ENCODE measurements at places on chromosomes 6 and 20. TPM values are rescaled to one million over a fixed set of nuclear protein-coding genes. Genes with fewer than 3 reads are reported as not detected.

DNA sequence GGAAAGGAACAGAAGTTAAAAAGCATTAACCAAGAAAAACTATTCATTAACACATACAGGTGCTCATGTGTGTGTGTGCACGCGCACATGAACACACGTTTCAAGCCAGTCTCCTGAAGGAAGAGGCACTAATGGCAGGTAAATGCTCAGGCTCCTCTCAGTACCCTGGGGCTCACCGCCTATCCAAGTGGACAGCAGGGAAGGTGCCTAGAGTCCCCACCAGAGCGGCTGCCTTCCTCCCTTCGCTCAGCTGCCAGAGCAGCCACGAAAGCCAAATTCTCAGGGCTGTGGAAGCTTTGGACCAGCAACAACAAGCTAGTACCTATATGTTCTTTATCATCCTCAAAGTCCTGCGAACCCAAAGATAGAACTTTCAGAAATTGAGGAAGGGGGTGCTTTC is 42.6 kb downstream of the PLCG1 start:
- DNase-seq: no peak

- no peak for DNase-seq
Measured at GRCh38 chr6:41942067-41942851, 651 bp upstream of the CCND3 start.

DNA sequence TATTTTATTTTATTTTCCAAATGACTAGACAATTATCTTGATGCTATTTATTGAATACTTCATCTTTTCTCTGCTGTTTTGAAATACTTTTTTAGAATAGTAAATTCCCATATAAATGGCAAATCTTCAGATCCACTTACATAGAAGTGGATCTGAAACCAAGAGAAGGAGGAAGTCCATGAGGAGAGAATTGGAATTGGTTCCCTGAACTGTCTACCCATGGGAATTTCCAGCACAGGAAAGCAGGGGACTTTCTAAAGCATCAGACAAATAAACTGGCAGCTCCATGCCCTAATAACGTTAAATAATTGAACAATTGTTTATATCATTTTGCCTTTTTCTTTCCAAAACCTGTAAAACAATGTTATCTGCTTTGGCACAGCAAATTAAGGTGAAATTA is 47.1 kb upstream of the PNRC1 start:
- DNase-seq: no peak

- peak; percentile 98 for DNase-seq
Measured at GRCh38 chr6:168007592-168008338, 10.3 kb downstream of the KIF25 start.

DNA sequence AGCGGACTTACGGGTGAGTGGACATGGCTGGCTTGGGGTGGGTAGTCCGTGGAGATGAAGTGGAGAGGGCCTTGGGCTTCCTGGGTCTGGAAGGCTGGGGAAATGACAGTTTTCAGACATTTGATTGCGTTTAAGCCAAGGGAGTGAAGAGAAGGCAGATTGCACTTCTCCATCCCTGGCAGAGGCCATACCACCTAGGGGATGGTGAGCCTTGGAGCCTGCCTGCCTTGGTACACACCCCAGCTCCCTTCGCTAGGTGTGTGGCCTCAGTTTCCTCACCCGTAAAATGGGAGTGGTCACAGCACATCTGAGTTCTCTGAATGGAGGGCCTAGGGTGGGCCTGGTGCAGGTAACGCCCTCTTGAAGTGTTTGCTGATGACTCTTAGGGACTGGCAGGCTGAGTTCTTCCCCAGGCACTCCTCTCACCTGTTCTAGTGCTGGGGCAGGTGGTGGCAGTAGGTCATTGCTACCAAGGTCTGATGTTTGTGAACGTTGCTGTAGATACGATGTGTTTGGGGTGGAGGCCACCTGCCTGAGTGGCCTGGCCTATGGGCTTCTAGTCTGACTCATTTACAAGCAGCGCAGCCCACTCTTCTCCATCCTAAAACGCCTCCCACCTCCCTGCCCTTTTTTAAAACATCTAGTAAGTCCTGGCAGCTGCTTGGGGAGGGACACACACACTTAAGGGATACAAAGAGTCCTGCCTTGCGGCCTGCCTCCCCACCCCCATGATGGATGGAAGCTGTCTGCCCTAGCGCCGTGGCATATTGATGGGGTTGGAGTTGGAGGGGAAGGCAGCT is 2.3 kb downstream of the RBM38 start:
- DNase-seq: no peak

DNA sequence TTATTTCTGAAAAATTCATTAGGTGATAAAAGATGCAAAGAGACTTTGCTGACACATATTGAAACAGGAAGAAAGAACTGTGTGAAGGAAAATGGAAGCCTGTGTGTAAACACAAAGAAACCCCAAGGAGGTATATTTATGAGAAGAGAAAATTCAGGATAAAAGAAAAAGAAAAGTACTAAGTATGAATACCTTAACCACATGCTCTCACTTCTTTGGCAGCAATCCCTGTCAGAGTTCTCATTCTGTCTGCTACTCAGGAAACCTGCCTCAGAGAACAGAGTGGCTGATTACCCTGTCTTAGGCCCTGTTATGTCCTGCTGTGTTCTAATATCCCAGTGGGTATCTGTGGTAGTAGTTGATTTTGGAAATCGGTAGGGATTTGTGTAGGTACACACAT is 457.9 kb downstream of the TBC1D32 start:
- DNase-seq: no peak

DNA sequence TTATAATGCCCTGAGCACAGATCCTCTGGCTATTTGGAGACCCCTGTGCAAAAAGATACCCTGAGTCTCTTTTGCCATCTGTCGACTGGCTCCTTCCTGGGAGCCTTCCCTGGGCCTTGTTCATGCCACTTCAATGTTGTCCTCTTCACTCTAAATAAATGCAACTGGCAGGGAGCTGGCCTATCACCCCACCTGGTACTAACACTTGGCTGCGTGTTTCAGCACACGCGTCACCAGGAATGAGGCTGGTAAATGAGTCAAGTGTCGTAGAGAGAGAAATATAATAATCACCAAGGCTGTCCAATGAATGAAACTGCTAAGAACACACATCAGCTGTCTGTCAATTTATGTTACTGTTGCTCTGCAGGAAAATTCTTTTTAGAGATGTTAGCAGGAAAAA is 374.6 kb upstream of the JARID2 start:
- DNase-seq: no peak

The MYCT1 gene
- not detected for total RNA-seq

The SLC16A10 gene
- 0.05 TPM for total RNA-seq

GRCh38 chr6:138115201-138115600 is 8.0 kb upstream of the PERP start:
- DNase-seq: no peak

The MOG gene
- total RNA-seq: not detected

DNA sequence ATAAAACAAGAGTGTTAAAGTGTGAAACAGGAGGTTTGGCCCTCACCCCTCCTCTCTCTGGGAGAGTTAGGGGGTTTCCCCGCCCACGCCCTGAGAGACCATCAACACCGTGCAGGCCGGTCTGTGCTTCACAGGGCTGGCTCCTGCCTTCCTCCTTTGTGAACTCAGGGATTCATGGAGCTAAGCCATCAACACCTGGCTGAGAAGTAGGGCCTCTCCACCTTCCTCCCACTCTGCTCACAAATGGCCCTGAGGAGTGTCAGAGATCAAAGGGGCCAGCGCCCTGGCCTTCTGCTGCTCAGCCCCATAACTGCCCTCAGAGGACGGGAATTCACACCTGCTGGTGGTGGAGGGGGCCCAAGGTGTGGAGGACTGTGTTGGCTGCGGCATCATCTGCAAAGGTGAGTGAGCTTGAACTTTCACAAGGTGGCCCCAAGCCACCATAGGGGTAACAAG is 88.6 kb downstream of the PSMB1 start:
- no peak for DNase-seq

DNA sequence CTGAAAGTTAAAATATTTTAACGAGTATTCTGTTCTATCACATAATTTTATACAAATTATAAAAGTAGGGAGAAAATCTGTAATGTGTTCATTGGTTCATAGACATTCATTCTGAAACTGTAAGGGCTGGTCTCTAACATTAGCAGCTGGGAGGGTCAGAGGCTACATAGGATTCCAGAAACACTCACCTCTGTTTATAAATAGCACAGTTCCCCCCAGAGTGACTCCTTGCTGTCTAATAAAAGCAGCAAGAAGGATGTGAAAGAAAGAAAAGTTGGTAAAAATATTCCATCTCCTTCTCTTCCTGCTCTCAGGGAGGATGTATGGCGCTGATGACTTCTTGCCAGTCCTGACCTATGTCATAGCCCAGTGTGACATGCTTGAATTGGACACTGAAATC is 25.3 kb upstream of the NAA20 start:
- no peak for DNase-seq

- no peak for DNase-seq
Measured at GRCh38 chr6:16160794-16161193, 31.9 kb downstream of the MYLIP start.

The LTB gene
- total RNA-seq: 0.37 TPM

GRCh38 chr6:139407718-139408222 is 33.3 kb upstream of the CITED2 start:
- DNase-seq: peak; percentile 50

The CRISP3 gene
- total RNA-seq: not detected

GRCh38 chr6:112833581-112834131 is 486.5 kb downstream of the RFPL4B start:
- DNase-seq: peak; percentile 8

The SCRT2 gene
- total RNA-seq: not detected

The NHLRC1 gene
- not detected for total RNA-seq

The LPA gene
- total RNA-seq: not detected

DNA sequence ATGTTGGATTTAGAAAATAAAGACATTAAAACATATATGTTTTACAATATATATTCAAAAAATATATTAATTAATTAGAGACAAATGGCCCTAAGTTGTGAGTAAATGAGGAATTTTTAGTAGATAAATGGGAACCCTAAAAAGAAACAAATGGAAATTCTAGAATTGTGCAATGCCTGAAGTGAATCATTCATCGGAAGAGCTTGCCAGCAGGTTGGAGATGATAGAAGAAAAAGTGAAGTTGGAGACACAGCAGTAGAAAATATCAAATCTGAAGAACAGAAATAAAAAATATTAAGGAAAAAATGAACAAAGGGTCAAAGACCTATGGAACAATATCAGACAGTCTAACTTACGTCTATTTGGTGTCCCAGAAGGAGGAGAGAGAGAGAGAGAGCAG is 109.4 kb upstream of the NEDD9 start:
- peak; percentile 60 for DNase-seq

- DNase-seq: peak; percentile 31
Measured at GRCh38 chr6:150143516-150144293, 861 bp downstream of the PPP1R14C start.

DNA sequence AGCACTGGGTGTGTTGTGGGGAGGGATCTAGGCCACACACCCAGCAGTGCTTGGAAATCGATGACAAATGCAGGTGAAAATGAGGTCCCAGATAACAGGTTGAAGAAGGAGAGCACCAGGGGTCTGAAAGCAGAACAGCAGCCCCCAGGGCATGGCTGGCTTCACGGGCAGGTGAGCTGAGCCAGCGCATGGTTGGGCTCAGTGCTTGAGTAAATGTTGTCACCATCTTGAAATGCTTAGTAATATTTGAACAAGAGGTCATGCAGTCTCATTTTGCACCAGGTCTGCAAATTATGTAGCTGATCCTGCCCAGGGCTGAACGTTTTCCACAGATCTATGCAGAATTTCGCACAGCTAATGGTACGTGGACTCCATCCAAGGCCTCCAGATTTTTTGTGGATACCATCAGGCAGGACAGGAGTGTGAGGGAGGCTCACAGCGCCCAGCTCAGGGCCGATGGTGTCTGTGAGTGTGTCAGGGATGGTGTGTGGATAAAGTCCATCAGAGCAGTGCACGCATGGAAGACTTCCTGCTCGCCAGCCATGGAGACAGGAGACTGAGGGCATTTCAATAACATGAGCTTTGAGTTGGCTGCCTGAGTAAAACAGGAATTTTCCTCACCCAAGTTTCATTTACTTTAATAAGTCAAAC is 53.1 kb upstream of the SNX9 start:
- DNase-seq: no peak

- DNase-seq: no peak
Measured at GRCh38 chr6:157033428-157034140, 256.4 kb downstream of the ARID1B start.

The APOM gene
- total RNA-seq: 5.0 TPM

The DDO gene
- not detected for total RNA-seq

The RNF39 gene
- 2.3 TPM for total RNA-seq

DNA sequence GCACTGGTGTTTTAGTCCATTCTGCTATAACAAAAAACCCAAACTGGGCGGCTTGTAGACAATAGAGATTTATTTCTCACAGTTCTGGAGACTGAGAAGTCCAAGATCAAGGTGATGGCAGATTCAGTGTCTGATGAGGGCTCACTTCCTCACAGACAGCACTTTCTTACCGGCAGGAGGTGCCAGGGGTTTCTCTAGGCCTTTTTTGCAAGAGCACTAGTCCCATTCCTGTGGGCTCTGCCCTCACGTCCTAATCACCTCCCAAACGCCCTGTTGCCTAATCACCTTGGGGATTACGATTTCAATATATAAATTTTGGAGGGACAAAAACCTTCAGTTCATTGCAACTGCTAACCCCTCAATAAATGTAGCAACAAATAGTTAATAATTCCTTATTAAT is 140.0 kb upstream of the SGK1 start:
- DNase-seq: no peak

GRCh38 chr6:169895000-169895759 is 143.8 kb downstream of the ERMARD start:
- DNase-seq: no peak

The KCNB1 gene
- total RNA-seq: 3.0 TPM

The SOX18 gene
- 0.22 TPM for total RNA-seq

DNA sequence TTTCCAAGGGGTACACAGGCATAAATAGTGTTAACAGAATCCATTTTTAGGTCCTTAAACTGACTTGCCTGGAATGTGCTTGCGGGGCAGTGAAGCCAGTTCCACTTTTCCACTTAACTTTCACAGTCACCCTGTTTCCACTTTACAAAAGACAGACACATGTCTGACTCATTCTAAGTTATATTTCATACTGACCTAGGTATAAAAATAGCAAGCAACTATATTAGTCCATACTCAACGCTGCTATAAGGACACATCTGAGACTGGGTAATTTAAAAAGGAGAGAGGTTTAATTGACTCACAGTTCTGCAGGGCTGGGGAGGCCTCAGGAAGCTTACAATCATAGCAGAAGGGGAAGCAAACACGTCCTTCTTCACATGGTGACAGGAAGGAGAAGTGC is 88.2 kb downstream of the MTFR2 start:
- no peak for DNase-seq

GRCh38 chr6:138545621-138545980 is 46.3 kb upstream of the NHSL1 start:
- no peak for DNase-seq
